ENCODE measurements at places on chromosomes 3 and 15.

GRCh38 chr15:94135486-94136147 lies 95.7 kb upstream of the MCTP2 start:
- no peak for DNase-seq

DNA sequence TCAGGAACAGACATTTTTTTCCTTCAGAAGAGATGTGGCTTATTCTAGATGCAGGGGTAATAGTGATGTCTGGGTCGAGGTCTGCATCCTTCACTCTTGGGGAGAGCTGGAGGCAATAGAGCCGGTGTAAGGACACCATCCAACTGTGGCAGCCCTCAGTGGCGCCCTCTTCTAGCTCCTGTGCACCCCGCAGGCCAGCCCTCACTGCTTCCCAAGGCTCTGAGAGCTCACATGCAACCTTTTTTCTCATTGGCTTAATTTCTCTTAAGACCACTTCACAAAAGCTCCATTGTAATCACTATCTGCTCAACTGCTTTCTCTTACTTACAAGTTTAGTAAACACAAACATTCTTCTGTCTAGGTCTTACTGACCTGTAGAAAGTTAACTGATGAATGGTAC lies 3.9 kb upstream of the VPS8 start:
- DNase-seq: peak; percentile 67

- no peak for DNase-seq
These were observed 67.0 kb upstream of the SEC61A1 start for GRCh38 chr3:127985216-127985615.

DNA sequence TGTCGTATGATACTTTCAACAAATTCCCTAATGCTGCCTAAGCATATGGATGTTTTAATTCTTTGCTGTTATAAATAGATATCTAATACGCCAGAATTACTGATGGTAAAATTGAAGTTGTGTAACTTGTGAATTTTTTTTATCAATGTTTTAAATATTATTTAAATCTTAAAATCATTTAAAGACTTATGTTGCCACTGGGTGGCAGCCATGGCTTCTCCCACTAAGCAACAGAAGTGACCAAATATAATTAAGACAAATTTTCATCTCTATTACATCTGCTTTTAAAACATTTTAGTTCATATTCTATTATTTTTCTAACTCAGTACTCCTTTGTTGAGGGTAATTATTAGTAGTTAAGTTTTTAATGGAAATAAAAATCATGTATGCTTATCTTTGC lies 8.1 kb upstream of the IL20RB start:
- no peak for DNase-seq

DNA sequence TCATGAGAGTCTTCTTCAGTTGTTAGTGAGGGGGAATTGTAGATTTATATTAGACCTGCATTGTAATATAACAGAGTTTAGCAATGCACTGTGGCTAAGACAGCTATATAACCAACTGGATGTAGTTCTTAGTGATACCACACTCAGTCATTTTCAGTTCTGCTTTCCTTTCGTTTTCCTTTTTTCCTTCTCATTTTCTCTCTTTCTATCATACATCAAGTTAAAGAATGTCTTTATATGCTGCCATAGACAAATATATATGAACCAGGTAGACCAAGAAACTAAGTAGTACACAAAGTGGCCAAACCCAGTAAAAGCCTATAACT lies 43.7 kb upstream of the CD47 start:
- DNase-seq: no peak

DNA sequence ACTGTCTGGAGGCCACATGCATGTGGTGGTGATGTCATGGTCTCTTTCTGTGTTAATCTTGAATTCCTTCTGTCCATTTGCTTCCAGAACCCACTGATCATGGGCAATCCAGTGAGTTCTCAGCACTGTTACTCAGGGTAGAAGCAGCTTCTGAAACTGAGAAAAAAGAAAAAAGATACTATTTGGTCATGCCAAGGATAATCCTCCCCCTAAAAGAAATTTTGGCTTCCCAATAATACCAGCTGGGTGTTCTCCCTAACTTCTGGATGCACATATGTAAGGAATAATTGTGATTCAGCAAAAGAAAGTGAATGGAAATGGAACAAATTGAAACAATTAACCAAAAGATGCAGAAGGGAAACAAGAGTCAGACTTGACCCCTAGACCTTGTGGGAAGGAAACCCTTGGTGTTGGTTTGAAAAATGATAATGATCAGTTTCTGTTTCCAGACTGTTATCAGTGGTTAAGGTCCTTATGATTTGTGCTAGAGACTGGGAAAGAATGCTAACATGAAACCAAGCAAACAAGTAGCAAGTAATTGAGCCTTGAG lies 92.3 kb downstream of the RBMS3 start:
- no peak for DNase-seq

DNA sequence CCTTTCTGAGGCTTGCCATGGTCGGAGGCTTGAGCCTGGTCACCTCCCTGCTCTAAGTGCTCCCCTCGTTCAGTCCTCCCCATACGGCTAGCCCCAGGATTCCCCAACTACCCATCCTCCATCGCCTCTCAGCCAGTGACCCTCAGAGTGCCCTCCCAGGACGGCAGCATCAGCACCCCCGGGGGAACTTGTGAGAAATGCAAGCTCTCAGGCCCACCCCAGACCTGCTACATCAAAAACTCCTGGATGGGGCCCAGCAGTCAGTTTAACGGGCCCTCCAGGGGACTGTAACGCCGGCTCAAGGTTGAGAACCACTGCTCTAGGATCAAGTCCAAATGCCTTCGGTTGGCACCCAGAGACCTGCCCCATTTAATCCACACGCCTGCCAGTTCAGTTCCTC lies 6.9 kb downstream of the ADAMTS17 start:
- no peak for DNase-seq

- DNase-seq: no peak
These were observed 265.4 kb upstream of the HES1 start for GRCh38 chr3:193870376-193871219.

DNA sequence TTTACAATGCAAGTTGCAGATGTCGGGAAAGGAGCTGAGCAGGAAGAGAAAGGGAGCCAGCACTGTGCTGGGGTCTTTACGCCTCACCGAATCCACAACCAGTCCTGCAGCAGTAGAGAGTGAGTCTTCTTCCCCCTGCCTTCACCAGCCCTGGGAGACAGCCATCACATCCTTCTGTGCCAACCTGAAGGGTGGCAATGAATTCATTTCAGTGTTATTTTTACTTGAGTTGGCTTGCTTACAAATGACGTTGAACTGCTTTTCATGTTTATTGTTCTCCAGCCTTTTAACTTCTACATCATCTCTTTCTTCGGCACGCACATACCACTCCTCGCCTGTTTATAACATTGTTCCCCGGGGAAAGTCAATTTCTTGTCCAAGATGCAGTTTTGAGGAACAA lies 77.1 kb downstream of the TRIM42 start:
- DNase-seq: no peak

DNA sequence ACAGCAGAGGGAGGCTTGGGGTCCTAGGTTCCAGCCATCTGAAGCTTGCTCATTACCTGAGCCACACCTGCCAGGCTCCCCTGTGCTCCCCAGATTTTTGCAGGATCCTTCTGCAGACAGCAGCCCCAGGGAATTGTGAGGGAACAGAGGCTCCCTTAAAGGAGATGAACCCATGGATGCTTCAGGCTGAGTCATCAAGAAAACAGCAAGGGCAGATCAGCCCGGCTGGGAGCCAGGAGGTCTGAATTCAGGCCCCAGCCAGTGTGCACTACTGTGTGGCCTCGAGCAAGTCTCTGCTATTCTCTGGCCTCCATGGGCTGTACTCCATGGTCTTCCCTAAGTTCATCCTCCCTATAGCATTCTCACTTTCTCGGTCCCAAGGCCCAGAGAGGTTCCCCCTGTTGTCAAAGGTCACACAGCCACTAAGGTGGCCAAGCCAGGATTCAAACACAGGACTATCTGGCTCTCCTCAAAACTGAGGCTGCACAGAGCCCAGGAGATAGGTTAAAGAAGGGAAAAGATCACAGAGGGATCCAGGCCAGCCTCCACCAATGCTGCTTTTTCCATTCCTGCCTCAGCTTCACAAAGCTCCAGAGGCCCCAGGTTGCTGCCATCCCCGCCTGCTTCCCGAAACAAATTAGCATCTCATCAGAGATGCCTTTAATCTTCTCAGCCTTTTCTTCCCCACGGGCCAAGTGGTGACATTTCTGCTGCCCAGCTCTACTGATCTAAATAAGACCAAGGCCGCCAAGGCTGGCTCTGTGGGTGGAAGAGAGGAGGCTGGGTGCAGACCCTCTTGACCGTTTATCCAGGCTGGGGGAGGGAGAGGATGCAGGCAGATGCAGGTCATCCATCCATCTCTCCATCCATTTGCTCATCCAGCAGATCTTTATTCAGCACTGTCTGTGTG lies 21.2 kb upstream of the GRIP2 start:
- no peak for DNase-seq

DNA sequence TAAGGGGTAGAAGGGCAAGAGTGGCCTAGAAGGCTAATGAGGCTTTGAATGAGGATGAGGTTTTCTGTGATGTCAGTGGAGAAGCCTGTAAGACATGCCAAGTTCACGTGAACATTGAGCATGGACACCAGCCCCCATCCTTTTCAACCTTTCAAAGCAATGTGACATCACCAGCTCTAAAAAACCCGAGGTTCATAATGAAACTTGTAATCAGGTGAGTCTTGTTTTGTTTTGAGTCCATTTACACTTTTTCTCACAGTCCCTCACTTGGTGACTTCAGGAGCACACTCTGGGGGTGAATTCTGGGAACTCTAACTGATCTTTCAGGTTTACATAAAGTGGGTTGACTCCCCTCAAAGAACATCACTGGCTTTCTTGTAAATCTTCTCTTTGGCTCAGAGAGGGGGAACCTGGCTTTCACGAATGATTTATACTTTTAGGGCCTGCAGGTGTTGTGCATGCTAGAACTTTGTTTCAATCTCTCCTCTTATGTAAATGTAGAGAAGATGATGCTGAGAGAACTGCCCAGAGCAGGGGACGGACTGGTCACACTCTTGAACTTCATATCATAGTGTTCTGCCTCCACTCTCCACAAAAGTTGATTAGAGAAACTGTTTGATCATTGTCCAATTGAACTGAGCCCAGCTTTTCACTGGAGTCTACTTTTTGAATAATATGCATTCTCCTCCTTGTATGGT lies 224.7 kb upstream of the SATB1 start:
- DNase-seq: no peak

GRCh38 chr3:31980530-31981205 lies 394 bp downstream of the OSBPL10 start:
- DNase-seq: no peak

DNA sequence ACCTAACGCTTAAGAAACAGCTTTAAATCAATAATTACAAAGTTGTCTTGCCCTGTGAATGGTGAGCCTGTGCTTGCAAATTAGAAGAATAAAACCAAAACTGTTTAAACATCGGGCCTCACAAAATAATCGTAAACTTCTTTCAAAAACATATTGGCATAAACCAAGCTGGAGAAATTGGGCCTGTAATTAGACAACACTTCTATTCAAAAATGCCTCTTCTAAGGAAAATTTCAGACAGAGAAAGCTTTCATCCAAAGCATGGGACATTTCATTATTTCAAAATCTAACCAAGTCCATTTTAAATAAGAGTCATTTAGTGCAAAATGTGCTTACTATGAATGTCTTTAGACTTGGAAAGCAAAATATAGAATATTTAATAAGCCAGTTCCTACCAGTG lies 35.5 kb upstream of the GNB4 start:
- no peak for DNase-seq

GRCh38 chr3:78839693-78840092 lies 928.1 kb downstream of the ROBO1 start:
- no peak for DNase-seq

DNA sequence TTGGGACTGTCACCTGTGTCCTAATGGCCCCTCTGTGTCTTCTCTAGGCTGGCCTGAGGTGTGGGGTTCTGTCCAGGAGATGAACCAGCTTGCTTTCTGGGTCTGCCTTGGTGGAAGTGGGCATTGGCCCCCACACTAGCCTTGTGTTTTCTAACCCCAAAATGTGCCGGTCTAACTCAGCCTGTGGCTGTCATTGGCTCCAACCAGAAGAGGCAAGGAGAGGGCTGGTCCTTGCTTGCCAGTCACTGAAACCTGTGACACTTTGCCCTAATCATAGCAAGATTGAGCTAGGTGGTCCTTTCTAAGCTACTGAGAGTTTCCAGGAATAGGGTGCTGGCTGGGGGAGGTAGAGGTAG lies 2.2 kb downstream of the C15orf39 start:
- no peak for DNase-seq

DNA sequence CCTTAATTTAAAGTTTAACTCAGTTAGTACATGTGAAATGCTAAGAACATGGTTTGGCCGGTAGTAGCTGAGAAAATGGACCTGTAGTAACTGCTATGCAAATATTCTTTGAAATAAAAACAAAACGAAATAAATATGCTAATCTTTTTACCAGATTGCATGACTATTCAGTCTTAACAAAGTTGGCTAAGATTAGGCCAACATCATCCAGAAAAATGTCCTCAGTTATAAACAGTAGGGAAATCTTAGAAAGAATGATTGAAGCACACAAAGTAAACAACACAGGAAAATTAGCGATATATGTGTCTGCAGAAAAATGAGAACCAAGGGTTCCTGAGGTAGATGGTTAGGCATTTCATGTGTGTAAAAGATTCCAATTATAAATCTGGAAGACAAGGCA lies 832.1 kb downstream of the TUSC7 start:
- no peak for DNase-seq

GRCh38 chr3:76509179-76509830 lies 530.6 kb upstream of the ROBO2 start:
- DNase-seq: no peak

GRCh38 chr15:76197703-76198455 lies 113.4 kb downstream of the ETFA start:
- no peak for DNase-seq

- no peak for DNase-seq
These were observed 38.7 kb downstream of the DIPK2A start for GRCh38 chr3:144010371-144010770.

DNA sequence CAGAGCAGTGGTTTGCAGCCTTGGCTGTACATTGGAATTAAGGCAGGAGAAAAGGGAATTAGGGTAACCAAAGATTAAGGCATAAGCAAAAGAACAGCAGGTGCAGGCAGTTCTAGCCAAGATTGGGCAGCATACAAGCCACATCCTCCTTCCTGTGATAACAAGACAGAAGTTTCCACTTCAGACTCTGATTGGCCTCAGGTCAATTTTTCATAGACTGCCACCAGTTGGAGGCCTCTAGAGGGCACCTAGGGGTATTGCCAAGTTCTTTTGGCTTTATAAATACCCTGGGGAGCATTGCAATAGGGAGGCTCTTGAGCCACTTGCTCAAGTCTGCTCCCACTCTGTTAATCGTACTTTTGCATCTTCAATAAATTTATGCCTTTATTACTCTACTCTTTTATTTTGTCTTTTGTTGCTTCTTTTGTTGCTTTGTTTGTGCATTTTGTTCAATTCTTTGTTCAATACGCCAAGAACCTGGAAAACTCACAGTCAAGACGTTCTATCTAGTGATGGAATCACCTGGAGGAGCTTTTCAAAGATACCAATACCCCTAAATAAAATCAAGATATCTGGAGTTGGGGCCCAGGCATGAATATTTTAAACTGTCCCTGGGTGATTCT lies 32.2 kb upstream of the FMN1 start:
- no peak for DNase-seq
